EH (cell line): ENCODE measurements at places on chromosomes 1 and 21.

- no peak for DNase-seq
Measured at GRCh38 chr1:181503171-181503810, 20.0 kb downstream of the CACNA1E start.

- DNase-seq = no peak
Measured at GRCh38 chr1:33396188-33397124, 34.4 kb downstream of the PHC2 start.

- DNase-seq = peak; percentile 28
Measured at GRCh38 chr1:6880951-6881690, 95.9 kb downstream of the CAMTA1 start.

DNA sequence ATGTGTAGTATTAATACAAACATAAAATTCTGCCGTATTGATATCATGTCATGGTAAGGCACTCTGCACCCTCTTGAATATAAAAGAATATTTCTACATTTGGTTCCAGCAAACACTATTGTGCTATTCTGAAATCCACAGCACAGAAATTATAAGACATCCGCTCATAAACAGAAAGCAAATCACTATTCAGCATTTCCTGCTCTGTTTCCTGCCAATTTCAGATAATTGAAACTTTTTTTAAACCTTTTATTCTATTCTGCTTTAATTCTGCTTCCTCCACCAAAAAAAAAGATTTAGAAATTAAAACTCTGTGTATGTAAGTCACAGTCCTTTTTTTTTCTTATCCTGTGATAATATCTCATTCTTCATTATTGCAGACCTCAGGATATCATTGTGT, 39.6 kb upstream of the PLEKHO1 start:
- no peak for DNase-seq

GRCh38 chr1:1157914-1158710, 15.6 kb upstream of the TTLL10 start:
- DNase-seq = peak; percentile 34

DNA sequence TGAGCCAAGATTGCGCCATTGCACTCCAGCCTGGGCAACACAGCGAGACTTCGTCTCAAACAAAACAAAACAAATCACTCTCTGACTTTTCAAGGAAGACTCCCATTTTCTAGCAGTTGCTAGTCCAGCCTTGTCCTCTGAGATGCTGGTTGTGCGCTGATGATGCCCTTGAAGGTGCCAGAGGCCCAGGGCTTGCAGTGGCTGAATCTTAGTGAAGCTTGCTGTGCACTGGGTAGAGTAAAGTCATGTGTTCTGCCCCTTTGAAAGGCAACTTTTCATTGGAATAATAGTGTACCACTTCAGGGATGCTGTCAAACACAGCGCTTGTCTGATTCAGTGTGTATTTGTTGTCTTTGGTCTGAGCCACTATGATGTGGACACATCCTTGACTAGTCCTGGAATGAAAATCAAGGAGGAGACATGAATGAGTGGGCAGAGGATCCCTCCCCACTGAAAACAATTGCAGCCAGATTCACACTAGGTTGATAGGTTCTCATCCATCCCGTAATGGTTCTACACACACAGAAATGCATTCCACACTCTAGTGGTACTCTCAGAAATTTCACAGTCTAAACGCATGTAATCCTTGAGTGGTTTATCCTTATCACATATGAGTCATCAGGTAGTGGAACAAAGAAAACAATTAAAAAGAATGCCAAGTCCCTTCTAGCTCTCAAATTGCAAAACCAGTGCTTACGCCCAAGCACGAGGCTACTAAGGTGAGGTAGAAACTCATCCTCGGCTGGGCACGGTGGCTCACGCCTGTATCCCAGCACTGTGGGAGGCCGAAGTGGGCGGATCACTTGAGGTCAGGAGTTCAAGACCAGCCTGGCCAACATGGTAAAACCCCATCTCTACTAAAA, 17.8 kb upstream of the TDRD10 start:
- peak; percentile 50 for DNase-seq

GRCh38 chr1:18039102-18039501, 68.5 kb upstream of the IGSF21 start:
- DNase-seq = no peak

- no peak for DNase-seq
Measured at GRCh38 chr1:66929146-66929688, 4.4 kb downstream of the MIER1 start.

DNA sequence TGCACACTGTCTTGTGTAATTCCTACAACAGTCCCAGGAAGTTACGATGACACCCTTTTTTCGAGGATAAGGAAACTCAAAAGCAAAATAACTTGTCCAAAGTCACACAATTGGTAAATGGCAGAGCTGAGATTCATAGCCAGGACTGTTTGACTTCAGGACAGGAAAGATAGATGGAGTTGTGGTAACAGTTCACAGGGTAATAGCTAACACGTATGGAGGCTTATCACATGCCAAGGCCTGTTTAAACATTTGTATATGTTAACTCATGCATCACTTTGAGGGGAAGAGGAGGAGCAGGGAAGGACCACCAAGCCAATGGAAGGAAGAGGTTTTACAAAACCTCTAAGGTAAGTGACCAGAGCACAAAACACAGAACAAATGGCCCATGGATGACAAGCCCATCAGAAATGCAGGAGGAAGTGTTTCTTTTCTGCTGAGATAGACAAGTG, 2.8 kb downstream of the DHCR24 start:
- peak; percentile 40 for DNase-seq

DNA sequence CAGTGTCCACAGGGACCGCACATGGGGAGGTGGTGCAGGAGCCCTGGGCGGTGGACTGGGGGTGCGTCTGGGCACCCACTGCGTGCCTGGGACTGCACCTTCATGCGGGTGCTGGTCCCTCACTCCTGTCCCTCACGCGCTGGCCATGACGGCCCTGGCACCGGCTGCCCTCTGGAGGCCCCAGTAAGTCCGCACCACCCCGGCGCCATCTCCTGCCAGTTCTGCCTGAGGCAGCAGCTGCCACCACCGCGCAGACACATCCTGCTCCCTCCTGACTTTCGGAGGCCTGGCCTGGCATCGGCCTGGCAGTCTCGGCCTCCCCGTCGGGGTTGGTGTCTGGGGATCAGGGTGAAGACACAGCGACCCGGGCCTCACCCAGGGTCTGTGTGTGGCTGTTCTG, 64.8 kb downstream of the MORN1 start:
- no peak for DNase-seq

- DNase-seq = peak; percentile 71
Measured at GRCh38 chr1:159122005-159122621, 45.5 kb upstream of the AIM2 start.

DNA sequence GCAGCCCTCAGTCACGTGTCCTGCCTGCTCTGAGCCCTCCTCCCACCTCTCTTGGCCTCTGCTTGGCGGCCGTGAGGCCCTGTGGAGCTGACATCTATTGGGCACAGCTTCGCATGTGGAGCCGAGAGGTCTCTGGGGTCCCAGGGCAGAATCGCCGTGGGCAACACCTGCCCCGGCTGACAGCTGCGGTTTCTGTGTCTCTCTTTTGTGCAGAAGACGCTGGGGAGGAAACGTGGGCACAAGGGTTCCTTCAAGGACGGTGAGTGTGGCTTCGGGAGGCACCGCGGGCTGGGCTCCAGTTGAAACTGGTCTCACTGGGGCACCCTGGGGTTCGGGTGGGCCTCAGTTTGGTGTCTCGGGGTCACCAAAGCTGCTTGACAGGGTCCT, 11.5 kb downstream of the ARHGEF16 start:
- no peak for DNase-seq

GRCh38 chr1:186500804-186501203, 39.9 kb upstream of the PDC start:
- no peak for DNase-seq

GRCh38 chr21:35398346-35398982, 349.4 kb upstream of the RUNX1 start:
- DNase-seq = peak; percentile 32

- DNase-seq = peak; percentile 87
Measured at GRCh38 chr1:112524251-112524650, 15.5 kb downstream of the WNT2B start.

DNA sequence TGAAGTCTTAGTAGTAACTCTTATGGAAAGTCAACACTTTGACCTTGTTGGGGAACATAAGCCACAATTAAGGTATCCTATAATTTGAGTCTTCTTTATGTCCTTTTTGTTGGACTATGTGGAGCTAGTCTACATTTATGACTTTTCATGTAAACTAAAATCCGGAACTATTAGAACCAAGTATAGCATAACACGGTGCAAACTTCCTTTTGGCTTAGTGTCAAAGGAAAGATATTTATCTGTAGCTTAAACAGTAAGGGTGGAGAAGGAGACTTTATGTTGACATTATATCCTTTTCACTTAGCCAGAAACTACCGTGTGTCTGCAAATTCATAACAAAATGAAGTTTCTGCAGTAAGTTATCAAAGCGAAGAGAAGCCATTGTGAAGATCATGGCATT, 7.3 kb downstream of the UAP1 start:
- no peak for DNase-seq

- DNase-seq = peak; percentile 92
Measured at GRCh38 chr21:44969931-44970755, 30.3 kb downstream of the SLX9 start.

- DNase-seq = no peak
Measured at GRCh38 chr1:14994841-14995437, 158.6 kb upstream of the TMEM51 start.

DNA sequence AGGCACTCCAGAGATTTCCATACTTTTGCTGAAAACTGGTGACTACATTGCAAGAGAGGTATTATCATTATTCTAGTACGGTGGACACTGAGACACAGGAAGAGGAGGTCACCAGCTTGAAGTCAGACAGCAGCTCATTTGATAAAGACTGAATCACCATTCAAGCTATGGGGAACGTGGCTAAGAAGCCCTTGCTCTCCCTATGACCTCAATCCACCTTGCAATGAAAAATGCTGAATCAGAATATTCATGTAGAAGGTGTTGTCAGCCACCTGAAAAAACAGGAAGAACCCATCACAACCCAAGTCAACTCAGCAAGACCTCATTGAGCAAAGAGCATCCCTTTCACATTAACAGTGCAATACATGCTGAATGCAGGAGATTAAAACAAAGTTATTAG, 59.0 kb upstream of the FGGY start:
- DNase-seq = no peak

DNA sequence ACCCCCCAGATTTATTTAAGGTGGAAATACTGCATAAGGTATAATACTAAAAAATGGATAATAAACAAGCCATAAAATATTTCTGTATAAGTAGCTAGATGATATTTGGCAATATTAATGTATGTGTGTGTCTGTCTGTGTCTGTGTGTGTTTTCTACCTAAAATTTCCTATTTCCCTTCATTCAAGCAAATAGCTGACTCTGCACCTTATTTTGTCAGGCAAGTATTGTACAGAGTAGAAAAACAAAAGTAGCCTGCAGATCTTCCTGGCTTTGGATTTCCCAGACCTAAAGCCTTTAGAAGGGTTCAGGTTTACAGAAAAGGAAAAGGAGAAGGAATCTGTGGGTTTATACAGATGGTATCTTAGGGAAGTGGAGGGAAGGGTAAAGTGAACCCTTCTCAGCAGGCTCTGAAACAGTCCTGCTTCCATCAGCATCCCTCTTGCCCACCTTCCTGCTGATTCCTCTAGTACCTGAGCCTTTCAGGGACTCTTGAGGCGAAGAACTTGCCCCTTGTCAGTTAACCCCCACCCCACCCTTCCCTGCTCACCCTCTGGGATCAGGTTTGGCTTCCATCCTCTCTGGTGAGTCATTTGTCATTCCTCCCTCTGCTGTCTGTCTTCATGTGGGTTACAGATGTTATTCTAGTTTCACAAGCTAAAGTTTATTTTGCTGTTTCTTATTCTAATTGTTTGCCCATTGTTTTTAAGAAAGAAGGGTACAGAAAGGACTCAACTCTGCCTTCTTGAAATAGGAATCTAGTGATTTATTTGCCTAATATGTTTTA, 21.7 kb upstream of the RGS16 start:
- peak; percentile 39 for DNase-seq

- no peak for DNase-seq
Measured at GRCh38 chr1:161298116-161298515, 11.7 kb downstream of the MPZ start.

DNA sequence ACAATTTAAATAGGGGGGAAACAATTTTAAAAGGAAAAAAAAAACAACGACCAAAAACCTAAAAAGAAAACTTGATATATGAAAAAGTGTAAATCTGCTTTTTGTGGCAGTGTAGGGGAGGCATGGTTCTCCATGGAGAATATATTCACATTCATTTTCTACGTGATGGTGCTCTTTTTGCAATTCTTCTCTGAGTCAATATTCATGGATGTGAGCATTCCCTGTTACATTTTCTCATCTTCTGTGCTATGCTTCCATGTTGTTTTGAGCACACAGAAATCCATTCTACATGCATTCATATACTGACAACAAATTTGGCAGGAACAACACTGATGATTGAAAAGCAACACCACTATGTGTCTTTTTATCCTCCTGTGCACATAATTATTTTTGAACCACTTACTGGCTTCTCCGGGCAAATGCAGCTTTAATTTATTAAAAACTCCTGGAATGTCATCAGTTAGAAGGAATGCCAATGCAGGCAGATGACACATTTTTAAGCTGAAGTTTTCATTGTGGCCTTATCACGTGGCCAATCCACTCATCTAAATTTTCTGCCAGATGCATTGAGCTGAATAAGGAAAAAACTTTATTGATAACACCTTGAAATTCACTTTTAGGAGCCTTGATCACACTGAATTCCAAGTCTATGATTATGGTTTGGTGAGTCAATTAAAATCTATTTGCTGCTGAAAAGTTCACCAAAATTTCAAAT, 590.6 kb downstream of the NUF2 start:
- DNase-seq = peak; percentile 30

DNA sequence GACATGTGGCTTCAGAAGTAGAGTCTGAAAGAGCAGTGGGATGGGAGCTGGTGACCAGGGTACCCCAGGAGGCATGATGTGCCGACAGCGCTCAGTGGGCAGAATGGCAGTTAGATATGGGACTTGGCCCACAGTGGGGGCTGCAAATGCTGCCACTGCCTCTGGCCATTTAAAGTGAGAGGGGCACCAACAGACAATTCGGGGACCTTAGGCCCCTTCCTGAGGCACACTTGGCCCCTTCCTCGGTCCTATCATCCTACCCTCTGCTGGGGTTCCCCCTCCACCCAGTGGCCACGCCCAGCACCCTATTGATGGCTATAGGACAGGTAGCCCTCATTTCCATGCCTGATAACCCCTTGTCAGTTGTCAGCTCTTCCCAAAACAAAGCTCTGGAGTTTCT, 36.6 kb upstream of the EPHA8 start:
- no peak for DNase-seq

GRCh38 chr1:54671985-54672608, 30.5 kb downstream of the MROH7 start:
- DNase-seq = peak; percentile 64

- no peak for DNase-seq
Measured at GRCh38 chr21:41397471-41397891, 28.6 kb upstream of the MX1 start.

GRCh38 chr1:61498342-61498741, 226.6 kb downstream of the TM2D1 start:
- DNase-seq = no peak

GRCh38 chr1:223248001-223248769, 105.1 kb upstream of the TLR5 start:
- no peak for DNase-seq

GRCh38 chr1:221897321-221897721, 155.4 kb upstream of the DUSP10 start:
- peak; percentile 92 for DNase-seq

- DNase-seq = no peak
Measured at GRCh38 chr21:35461700-35462099, 412.6 kb upstream of the RUNX1 start.
